ENCODE measurements at places on chromosomes 12 and 14.
A peak's percentile ranks its signal among the peaks of the same experiment; 100 is the strongest.

- DNase-seq: no peak
These were observed 20.0 kb upstream of the KITLG start for GRCh38 chr12:88600272-88600671.

- no peak for DNase-seq
These were observed 84.9 kb upstream of the RTL1 start for GRCh38 chr14:100988411-100988900.

- no peak for DNase-seq
These were observed 592 bp upstream of the USP15 start for GRCh38 chr12:62259631-62259992.

DNA sequence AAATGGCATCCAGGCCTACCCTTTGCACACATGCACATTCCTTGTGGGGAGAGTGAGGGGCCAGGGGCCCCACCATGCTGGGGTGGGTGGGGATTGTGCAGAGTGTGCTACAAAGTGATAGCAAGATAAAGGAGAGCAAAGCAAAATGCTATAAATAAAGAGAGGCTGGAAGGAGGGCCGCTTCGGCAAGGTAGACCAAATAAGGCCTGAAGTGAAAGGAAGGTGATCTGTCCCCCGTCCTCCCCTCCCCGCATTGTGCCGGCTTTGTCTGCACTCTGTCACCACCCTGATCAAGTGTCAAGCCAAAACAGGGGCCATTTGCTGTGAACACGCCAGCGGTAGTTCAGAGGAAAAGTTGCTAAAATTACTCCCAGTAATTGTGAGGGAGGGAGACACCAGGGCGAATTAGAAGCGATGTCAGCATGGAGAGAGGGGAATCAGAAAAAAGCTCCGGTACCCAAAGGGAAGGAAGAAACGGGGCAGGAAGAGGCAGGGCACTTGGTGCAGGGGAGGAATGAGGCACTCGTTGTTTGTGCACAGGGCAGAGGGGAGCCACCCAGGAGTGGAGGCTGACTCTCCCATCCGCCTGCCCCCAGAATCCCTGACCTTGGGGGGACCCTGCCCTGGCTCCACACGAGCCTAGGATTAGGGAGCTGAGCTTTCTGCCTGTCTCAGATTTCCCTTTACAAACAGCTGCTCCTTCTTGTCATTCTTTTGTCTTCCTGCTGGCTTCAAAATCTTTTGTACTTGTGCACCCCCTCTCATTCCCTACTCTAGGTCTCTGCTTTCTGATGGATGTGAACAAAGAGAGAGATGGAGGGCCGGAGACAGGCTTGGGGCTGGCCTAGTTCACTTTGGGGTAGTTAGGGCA lies 2.9 kb upstream of the MYH7 start:
- no peak for DNase-seq

DNA sequence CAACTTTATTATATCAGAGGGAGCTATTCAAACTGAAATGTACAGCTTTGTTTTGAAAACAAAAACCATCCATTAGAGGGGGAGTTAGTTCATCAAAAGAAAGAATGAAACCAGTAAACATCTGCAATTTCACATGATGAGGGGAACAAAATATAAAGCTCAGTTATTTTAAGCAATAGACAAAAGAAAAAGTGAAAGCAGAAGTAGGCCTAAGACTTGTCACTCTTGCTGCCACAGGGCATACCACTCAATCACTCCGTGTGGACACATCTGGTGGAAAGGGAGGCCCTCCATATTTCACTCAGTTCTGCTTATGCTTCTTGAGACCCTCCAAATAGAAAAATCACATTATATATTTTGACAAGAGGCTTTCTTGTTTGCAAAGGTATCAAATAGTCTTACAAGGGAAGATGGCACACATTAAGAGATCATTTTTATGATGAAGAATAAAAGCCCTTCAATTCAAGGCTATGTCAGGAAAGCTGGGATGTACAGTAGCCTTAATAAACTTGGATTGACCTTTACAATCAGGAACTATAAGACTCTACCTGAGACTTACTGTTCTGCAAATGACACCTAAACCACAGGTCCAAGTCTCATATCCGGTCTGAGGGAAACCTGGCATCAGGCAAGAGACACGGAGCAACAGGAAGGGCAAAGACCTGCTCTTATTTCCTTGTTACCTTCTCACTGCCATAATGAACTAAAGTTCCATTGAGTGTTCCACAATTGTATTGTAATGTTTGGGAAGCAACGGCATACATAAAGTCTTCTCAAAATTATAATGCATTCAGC lies 222.5 kb upstream of the GRIP1 start:
- DNase-seq: no peak

GRCh38 chr12:94150240-94151121 lies 2.1 kb downstream of the PLXNC1 start:
- DNase-seq: peak; percentile 44

DNA sequence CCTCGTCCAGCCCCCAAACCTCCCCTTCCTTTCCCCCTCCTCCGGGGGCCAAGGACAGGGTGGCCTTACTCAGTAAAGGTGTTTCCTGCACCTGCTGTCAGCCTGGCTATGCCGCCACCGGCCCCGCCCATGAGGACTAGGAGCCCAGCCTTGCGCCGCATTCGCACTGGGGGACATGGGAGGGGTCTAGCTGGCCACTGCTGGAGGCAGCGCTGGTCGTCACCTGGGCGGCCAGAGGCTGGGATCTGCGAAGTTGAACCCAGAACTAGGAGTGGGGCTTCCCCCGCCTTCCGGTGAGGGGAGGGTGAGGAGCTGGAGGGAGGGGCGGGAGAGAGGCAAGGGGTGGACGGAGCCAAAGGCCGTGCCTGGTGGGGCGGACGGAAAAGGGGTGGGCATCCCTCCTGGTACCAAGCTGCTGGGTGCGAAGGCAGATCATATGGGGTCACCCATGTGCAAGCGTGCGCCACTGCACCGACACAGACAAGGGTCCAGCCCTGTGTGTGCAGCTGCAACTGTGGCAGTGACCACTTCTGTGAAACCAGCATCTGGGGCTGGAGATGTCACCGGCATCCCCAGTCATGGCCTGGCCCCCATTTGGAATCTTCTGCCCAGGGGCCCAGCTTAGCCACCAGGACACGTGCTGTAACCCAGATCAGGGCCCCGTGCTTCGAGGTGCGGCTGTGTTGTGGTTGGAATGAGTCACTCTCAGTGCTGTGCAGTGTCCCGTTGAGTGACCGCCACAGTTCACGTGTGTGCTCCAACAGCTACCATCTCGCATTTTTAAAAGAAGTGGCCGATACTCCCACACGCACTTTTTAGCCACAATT lies 8.5 kb downstream of the AMN start:
- no peak for DNase-seq

GRCh38 chr12:19999805-20000138 lies 368.6 kb upstream of the PDE3A start:
- DNase-seq: no peak

DNA sequence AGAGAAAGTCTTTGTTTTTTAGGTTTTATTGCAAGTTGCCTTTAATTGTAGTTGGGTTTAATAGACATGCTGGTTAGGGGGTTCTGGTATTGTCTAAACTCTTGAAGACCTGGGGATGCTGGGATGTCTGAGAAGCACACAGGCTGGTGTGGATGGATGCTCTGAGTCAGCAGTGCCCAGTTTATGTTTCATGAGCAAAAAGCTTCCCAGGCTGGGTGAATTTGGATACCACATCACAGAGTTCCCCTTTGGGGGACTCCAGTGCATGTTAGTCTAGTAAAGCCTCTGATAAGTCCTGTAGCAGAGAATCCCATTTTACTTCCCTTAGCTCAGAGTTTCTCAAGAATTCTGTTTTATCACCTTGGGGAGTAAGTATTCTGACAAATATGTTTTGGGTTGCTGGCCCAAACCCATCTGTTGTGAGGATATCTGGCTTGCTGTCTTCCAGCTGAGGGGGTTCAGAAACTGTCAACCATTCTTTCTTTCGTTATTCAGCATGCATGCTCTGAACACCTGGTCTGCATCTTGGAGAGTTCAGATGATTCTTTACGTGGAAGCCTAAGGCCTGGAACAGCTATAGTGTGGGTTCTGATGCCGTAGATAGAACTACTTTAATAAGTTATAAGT lies 509.1 kb downstream of the VRK1 start:
- DNase-seq: no peak

- DNase-seq: no peak
These were observed 63.4 kb upstream of the RTRAF start for GRCh38 chr14:51925980-51926379.

DNA sequence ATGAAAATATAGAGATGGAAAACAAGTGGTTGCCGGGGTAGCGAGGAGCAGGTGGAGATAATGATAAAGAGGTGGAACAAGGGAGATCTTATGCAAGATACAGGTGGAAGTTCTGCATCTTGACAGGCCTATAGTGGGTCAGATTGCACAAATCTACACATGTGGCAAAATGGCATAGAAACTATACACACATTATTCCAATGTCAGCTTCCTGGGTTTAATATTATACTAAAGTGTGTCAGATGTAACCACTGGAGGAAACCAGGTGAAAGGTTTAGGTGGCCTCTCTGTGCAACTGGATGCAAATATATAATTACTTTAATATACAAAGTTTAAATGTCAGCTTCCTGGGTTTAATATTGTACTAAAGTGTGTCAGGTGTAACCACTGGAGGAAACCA lies 1.1 kb downstream of the SLC38A4 start:
- no peak for DNase-seq

DNA sequence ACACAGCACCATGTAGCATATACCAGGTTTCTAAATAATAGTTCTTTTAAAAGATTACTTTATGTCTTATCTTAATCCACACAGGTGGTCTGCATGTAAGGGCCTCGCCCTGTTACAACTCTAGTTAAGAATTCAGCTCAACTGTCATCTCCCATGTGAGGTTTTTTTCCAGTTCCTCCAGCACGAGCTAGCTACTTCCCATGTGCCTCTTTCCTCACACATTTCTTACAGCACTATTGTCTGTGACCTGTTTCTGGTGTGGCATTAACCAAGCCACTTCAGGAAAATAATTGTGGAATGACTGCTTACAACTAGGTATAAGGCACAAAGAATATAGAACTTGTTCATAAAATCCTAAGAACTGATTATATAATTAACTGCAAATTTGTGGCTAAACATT lies 65.5 kb downstream of the SH2B3 start:
- no peak for DNase-seq

GRCh38 chr12:48771588-48772112 lies 17.2 kb downstream of the ADCY6 start:
- no peak for DNase-seq

DNA sequence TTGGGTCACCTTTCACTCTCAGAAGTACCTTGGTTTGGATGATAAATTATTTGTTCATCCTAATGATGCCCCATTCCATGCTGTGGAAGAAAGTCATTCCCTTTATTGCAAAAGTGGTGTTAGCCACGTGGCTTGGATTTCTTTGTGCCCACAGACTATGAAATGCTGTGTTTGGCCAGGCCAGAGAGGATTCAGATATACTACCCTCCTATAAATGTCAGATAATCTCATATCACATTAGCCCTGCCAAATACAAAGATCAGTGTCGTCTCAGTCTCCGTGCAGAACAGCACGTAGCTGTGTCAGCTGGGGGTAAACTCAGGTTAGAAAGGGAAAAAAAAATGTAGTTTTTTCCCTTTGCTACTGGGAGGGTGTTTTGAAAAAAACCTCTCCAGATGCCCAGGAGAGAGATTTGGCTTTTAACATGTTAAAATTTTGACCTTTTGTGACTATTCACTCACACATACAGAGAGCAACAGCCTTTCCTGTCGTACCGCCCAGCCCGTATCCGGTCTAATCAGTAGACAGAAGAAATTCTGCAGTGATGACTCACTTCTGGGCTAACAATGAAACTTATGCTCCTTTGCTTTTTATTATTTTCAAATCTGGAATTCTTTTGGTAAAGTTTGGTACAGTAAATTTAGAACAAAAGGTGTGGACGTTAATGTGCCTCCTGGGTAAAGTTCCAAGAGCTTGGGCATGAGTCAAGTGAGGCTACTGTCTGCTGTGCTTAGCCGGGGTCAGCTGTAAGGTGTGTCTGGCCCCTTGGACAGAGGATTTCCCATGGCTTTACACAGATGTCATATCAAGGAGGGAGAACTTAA lies 8.5 kb upstream of the PTPRB start:
- no peak for DNase-seq

- DNase-seq: no peak
These were observed 69.2 kb downstream of the STAB2 start for GRCh38 chr12:103656291-103656690.

GRCh38 chr12:125121106-125121505 lies 55.9 kb downstream of the AACS start:
- no peak for DNase-seq

- no peak for DNase-seq
These were observed 203.9 kb upstream of the KITLG start for GRCh38 chr12:88784166-88784565.

DNA sequence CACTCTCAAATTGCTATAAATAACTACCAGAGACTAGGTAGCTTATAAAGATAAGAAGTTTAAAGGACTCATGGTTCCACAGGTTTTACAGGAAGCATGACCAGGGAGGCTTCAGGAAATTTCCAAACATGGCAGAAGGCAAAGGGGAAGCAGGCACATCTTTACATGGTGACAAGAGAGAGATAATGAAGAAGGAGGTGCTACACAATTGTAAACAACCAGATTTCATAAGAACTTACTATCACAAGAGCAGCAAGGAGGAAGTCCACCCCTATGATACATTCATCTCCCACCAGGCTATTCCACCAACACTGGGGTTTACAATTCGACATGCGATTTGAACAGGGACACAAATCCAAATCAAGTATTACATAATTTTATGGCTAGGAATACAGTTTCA lies 257.7 kb downstream of the BTG1 start:
- DNase-seq: no peak

DNA sequence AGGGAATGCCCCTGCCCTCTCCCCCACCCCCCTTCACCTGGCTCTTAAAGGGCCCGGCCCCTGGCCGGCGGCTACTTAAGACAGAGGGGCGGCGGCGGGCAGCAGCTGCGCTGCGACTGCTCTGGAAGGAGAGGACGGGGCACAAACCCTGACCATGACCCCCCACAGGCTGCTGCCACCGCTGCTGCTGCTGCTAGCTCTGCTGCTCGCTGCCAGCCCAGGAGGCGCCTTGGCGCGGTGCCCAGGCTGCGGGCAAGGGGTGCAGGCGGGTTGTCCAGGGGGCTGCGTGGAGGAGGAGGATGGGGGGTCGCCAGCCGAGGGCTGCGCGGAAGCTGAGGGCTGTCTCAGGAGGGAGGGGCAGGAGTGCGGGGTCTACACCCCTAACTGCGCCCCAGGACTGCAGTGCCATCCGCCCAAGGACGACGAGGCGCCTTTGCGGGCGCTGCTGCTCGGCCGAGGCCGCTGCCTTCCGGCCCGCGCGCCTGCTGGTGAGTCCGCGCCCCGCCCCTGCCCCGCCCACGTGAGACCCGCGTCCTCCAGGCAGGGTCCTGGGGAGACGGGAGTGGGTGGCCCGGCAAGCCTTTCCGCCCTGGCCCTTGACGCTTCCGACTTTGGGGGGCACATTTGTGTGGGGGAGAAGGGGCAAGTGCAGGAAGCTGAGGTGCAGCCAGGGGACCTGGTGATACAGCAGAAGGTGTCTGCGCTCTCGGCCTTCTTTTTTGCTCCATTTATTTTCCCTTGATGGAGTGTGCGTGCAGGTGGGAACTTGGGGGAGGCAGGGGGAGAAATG lies at the start of gene IGFBP6:
IGFBP6 (plus strand) TSS at position 104 of the 790 bp plus-strand sequence; CDS start at position 155, 51 bp downstream.
- DNase-seq: peak; percentile 61
